GM12878 (cell line): ENCODE measurements at places on chromosomes 12 and 14.

GRCh38 chr14:47332939-47333338 lies 342.5 kb downstream of the MDGA2 start:
- DNase-seq, result no peak

DNA sequence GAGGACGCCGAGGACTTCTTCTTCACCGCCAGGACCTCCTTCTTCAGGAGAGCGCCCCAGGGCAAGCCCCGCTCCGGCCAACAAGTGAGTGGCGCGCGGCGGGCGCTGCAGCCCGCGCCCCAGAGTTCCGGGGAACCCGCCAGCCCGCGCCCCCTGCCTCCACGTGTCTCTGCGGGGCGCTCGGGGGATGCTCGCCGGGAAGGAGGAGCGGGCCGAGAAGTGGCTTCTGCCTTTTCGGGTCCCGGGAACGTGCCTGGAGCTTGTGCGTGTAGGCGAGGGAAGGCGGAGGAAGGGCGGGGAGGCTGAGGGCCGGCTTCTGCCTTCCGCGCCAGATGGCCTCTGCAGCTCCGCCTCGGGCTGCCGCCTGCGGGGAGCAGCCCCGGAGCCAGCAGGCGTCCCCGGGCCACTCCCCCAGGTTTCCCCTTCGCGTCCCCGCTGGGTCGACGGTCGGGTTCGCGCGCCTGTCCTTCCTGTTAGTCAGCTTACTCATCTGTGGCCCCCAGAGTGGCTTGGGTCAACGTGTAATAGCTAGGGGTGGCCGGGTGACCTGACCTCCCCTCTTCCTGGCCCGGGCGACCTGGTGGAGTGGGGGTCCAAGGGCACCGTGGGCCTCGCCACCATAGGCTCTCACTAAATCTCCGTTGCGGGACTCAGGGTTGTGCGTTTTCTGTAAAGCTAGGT lies 505 bp downstream of the RASSF3 start:
- DNase-seq, result no peak

- DNase-seq, result no peak
Observed at GRCh38 chr14:61183196-61183885, 97.8 kb downstream of the TMEM30B start.

GRCh38 chr12:132422381-132423043 lies 67.4 kb upstream of the FBRSL1 start:
- no peak for DNase-seq

GRCh38 chr14:105299654-105300541 lies 903 bp downstream of the BRF1 start:
- DNase-seq, result no peak

GRCh38 chr12:59185295-59185694 lies 265.0 kb upstream of the LRIG3 start:
- DNase-seq, result no peak

GRCh38 chr12:25755136-25755970 lies 202.3 kb upstream of the LMNTD1 start:
- no peak for DNase-seq

GRCh38 chr14:72753044-72753710 lies 140.7 kb downstream of the DPF3 start:
- DNase-seq, result no peak

DNA sequence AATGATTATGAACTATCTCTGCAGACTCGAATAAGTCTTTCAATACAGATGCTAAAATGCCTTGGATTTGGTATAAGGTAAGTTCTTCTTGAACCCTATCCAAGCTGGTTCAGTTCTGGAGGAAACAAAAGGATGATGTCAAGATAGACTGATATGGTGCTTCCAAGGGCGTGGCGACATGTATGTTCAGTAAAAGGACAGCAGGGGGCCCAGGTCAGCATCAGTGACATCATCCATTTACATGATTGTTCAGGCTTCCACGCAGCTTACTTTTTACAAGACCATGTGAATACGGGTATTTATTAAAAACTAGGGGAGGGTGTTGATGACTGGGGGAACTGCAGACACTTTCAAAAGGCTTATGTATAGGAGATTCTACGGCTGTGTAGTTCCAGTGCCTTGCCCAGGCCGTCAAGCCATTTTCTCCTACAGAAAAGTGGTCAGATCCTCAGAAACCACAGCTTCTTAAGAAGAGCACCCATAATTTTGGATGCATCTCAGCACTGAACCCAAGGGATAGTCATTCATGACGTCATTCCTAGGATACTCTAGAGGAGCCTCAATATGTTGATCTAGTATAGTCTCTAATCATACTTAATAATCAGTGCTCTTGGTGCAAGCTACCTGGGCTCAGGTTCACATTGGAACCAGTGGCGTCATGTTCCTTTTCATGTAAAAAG lies 527.7 kb downstream of the FUT8 start:
- no peak for DNase-seq

GRCh38 chr12:2354151-2354991 lies 301.6 kb downstream of the CACNA1C start:
- no peak for DNase-seq

DNA sequence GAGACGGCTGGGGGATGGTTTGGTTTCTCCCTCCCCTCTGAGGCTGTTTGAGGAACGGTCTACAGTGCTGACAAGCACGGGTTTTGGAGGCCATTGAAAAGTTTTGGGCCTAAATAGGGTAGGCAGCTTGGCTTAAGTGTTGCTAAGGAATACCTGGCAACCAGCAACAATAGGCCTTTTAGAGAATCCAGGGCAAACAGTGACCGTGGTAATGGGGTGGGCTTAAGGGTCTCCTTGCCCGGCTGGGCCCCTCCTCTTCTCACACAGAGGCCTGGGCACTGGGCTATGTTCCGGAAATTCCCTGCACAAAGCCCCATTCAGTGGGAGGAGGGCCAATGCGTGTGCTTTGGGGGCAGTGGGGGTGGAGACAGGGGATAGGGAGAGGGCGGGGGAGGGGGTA lies 55.4 kb downstream of the ASCL1 start:
- DNase-seq, result no peak

DNA sequence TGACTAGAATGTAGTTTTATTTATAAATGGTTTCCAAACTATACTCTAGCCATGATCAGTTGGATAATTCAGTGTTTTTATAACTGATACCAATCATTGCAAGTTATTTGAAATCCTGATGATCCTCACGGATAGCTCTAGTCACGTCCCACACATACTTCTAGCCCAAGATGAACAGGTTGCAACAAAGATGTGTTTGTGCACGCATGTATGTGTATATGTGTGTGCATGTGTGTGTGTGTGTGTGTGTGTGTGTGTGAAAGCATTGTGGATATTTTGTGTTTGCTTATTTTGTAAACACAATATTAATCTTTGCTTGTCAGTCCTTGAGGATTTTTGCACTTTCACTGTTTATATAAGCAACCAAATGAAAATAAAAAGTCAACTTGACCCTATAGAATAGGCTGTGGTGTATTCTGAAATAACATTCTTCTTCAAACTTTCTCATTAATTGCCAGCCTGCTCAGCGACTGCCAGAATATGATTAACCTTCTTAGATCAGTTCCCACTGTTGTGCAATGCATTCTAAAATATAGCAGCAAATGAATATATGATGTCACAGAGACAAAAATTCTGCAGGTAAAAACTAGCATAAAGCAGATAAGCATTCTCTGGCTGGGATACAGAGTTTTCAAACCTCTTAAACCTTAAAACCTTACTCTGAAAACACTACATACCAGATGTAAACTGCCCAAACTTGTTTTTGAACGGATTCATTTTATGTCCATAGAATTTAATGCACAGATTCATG lies 48.8 kb upstream of the HIF1A start:
- DNase-seq, result no peak

DNA sequence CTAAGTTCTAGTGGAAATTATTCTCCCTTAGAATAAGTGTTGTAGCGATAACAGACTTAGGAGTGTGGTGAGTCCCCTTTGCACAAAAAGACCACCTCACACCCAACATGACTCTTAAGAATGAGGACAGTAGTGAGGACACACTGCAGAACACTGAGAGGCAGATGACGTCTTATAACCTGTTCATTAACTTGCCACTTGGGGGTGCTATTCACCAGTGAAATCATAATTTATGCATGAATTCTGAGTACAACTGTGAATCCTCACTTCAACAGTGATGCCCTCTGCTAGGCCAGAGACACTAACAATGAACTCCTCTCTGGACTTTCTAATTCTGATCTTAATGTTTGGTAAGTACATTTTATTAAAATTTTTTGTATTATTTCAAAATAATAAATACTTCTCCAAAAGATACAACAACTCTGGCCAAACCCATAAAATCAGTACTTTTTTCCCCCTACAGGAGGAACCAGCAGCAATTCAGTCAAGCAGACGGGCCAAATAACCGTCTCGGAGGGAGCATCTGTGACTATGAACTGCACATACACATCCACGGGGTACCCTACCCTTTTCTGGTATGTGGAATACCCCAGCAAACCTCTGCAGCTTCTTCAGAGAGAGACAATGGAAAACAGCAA lies 274.7 kb downstream of the DAD1 start:
- DNase-seq, result peak; percentile 48

GRCh38 chr12:39923364-39923763 lies 182.5 kb downstream of the SLC2A13 start:
- DNase-seq, result no peak

- DNase-seq, result no peak
Observed at GRCh38 chr12:7542813-7543212, 39.2 kb upstream of the CD163 start.

GRCh38 chr14:80621701-80622100 lies 319.8 kb downstream of the CEP128 start:
- no peak for DNase-seq

- no peak for DNase-seq
Observed at GRCh38 chr14:104794099-104794498, 1.4 kb downstream of the AKT1 start.

DNA sequence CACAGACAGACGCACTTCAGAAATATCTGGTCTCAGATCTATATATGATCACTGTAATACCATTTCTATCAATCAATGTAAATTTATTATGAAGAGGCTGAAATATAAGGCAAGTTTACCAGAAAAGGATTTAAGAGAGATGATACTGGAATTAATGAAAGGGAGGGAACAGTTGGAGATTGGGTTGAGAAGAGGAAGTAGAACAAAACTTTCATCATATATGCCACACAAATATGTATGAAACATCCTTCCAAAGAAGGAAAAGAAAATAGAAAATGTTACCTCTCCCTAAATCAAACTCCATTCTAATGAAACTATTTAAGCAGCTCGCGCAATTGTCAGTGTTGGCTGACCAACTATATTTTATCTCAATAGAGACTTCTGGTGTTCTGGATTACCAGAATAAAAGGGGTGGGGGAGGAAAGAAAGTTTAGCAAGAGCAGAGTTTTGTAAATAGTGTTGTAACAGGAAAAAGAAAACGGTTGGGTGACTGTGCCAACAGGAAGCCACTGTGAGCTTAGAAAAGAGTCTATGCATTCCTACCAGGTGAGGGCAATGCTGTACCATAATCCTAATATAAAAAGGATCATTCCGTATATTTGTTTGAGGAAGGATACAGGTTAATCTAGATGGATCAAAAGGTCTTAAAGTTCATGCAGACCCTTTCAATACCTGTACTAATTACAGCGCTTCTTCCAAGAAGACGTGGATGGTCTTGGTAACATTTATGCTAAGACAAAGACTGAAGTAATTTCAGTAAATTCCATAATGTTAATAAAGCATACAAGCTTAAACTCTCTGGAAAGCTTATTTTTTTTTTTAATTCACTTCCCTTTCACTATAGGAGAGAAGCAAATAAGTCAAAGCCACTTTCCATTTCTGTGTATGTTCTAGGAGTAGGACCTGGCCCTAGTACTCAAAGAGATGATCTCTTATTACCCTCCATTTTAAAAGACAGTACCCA lies 14.5 kb upstream of the LLPH start:
- no peak for DNase-seq

DNA sequence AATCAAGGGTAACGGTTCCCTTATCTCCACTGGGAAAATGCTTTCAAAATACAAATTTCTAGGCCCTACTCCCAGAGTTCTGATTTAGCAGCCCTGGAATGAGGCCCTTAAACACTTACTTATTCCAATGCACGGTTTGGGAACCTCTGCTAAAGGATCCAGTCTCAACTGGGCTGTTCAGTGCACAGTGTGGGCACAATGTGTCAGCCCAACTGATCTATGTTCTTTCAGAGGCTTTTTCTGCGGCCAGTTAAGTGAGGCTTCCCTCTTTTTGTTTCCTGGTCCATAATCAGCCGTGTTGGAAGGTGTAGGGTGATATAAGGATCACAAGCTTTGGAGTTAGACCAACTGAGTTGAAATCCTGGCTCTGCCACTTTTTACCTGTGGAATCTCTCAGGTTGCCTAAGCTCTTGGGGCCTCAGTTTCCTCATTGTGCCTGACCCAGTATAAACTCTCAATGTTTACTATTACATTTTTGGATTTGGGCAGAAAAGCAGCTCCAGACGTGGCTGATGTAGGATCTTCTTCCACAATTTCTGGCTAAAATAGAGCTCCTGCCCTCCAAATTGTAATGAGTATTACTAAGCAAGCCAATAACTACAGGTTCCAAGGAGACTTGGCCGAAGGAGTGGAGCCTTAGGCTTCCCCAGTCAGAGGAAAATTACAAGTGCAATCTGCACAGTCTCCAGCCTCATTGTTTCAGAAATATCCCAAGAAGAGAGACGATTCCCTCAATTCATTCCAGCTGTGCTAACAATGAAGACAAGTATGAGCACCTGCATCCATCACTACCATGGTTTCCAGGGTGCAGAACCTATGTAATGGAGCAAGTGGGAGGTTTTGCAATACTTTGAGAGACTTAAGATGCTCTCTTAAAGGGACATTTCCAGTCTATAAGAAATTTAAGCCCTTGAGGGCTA lies 2.3 kb upstream of the ANGEL1 start:
- no peak for DNase-seq

DNA sequence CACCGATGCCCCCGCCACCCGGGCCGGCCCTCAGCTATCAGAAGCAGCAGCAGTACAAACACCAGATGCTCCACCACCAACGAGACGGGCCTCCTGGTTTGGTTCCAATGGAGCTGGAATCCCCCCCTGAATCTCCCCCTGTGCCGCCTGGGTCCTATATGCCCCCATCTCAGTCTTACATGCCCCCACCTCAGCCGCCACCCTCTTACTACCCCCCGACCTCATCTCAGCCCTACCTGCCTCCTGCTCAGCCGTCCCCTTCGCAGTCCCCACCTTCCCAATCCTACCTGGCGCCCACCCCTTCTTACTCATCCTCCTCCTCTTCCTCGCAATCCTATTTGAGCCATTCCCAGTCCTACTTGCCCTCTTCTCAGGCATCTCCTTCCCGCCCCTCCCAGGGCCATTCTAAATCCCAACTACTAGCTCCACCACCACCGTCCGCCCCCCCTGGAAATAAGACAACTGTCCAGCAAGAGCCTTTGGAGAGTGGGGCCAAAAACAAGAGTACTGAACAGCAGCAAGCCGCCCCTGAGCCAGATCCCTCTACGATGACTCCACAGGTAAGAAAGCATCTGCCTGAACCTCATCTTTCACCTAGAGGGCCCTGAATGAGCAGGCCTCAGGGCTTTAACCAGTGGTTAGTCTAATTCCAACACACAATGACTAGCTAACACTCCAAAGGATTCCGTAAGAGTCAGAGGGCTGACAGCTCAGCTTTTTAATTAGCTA lies 851 bp downstream of the YLPM1 start:
- DNase-seq, result no peak

DNA sequence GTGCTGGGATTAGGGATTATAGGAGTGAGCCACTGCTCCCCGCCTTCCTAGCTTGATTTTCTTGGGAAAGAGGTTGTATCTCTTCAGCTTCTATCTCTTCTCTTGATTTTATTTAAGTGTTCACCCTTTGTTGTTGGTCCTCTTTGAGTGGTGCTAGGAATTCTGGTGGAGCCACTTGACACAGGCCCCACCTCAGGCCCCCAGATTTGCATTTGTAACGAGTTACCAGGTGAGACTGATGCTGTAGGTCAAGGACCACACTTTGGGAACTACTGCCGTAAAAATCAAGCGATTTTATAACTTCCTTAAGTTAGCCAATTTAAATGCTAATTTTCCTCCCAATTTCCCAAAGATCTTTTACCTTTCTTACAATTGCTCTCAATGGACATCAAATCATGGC lies 26.3 kb downstream of the SRGAP1 start:
- no peak for DNase-seq

GRCh38 chr14:95689441-95689840 lies 3.2 kb downstream of the TCL1B start:
- no peak for DNase-seq
